Astrocyte of the spinal cord (primary cell): ENCODE measurements at places on chromosomes 7 and 10.

- DNase-seq = peak; percentile 79
Observed at GRCh38 chr10:3807211-3807927, 22.4 kb upstream of the KLF6 start.

GRCh38 chr7:82247814-82248433 is 195.7 kb downstream of the CACNA2D1 start:
- peak; percentile 21 for DNase-seq

DNA sequence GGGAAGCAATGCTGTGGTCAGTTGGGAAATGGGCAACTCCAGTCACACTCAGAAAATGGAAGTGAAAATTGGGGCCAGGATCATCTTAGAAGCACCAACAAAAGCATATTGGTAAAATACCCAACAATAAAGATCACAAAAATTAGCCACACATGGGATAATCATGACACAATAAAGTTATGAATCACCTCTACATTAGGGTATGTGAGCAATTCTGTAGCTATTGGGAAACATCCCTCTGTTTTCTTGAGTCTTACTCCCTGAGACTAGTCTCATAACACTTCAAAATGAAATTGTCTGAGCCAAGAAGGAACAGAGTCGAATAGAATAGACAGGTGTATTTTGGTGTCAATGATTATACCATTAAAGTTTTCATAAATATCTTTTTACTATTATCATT is 178.3 kb downstream of the DYNC1I1 start:
- DNase-seq = no peak

GRCh38 chr10:127148066-127148932 is 48.1 kb downstream of the INSYN2A start:
- peak; percentile 92 for DNase-seq

- DNase-seq = no peak
Observed at GRCh38 chr7:38309555-38309954, 36.1 kb upstream of the TARP start.

DNA sequence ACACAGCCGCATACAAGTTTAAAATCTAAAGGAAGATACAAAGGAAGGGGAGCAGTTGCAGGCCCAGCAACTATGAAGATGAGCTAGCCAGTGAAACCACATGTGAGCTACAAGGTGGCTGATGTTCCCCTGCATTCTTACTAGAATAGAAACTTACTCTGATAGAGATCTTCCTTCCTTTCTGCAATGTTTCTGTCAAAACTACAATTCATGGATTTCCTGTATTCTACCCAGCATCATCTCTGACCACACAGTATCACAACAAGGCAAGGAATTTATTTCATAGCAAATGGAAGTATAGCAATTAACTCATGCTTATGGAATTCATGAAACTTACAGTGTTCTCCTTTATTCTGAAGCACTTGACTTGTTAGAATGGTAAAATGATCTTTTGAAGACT is 68.7 kb upstream of the AASS start:
- DNase-seq = no peak

DNA sequence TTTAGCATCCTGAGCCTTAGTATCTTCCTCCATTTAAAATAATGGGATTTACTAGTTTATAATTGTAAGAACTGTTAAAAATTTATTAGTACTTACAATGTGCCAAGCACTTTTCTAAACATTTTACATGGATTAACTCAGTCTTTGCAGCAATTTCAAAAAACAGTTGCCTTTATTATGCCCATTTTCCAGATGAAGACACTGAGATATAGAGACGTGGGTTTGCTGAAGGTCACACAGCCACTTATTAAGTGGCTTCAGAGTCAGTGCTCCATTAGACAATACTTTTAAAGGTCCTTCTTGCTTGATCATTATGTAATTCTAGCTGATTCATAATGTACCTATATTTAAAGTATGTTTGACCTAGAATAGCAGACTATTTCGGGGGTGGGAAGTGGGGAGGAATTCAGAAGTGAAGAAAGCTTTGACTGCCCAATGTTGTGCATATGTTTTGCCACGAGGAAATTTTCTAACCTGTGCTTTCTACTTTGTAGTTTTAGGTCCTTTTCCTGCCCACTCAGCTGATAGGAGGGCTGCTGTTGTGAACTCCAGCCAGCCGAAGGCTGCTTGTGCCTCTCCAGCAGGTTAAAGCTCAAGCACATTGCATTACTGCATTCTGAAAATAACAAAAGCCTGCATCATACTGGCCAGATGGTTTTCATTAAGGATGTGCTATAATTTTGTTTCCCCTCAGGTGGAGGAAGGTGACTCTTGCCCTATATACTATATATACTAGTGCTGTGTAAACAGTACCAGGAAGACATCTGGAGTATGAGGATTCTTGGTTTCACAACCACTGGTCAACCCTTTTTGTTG is 4.3 kb downstream of the PLEKHA8 start:
- peak; percentile 53 for DNase-seq

DNA sequence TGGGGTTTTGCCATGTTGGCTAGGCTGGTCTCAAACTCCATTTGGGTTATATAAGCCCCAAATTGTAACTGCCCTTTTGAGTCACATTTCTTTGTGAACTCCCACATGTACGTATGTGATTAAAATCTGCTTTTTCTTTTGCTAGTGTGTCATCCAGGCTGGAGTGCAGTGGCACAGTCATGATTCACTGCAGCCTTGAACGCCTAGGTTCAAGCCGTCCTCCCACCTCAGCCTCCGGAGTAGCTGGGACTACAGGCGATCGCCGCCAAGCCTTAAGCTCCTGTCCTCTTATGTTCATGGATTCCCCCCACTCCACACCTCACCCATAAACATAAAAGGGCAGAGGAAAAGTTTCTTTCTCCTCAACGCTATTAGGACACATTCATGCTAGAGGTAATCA is 4.4 kb upstream of the SMC3 start:
- no peak for DNase-seq

GRCh38 chr7:102103027-102103372 is 183.7 kb upstream of the SH2B2 start:
- no peak for DNase-seq

DNA sequence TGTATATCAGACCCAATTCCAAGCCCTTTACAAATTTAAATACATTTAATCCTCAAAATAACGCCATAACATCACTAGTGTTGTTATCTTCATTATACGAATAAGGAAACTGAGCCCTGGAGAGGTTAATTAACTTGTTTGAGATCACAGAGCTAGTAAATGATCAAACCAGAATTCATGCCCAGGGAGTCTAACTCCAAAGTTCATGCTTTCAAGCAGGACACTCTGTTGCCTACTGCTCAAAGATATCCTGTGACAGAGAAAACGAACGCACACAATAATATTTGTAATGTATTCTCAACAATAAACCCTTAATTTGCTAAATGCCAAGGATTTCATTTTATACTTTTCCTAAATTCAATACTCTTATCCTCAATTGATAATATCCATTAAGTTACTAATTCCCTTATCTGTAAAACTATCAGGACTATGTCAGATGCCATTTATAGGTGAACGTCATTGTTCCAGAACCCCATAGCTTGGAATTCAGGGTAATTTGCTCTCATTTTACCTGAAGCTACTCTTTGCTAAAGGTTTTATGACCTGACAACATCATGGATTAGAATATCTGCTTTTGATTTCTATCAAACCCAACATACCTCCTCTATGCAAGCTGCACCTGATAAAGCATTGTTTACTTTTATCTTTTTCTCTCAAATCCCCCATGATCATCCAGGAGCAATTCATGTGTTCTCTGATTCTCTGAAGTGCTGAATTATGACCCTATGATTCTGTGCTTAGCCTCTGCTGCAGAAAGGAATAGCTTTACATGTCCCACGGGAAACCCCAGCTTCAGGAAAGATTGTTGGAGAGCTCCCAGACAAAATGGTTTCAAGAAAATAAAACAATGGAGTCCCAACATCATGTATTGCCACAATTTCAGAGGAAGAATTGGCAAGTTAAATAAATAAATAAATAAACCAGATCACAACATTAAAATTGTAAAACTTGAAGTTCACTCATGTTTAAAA is 150.2 kb upstream of the CDK1 start:
- DNase-seq = no peak

- no peak for DNase-seq
Observed at GRCh38 chr10:20682782-20683181, 214.3 kb downstream of the NEBL start.

DNA sequence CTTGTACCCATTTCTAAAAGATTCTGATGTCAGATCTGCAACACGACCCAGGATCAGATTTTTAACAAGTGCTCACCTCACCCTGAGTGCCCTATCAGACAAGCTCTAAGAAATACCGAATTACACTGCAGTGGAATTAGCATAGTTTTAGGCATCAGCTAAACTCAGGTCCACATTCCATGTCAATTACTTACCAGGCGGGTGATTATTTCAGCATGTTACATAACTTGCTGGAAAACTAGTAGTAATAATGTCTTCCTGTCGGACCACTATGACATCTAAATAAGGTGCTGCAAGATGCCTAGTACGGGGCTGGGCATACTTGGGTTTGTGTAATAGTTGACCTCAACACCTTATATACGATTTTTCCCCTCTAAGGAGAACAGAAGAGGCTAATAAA is 21.0 kb downstream of the TRIL start:
- no peak for DNase-seq

DNA sequence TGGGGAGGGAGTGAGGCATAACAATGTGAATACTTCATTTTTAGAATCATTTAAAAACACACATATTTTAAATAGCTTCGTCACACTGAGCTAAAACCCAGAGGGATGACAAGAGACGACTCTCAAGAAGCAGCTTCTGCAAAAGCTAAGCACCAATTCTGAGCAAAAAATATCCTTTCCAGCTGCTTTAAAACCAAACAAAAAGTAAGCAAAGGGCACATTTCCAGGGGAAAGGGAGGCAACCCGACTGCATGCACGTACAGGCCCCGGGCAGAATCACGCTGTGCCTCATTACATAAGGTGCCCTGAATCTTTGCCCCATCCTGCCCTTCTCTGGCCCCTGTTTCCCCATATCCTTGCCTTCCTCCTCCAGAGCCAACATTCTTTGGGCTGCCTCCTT is 78.4 kb downstream of the DGKI start:
- DNase-seq = no peak

DNA sequence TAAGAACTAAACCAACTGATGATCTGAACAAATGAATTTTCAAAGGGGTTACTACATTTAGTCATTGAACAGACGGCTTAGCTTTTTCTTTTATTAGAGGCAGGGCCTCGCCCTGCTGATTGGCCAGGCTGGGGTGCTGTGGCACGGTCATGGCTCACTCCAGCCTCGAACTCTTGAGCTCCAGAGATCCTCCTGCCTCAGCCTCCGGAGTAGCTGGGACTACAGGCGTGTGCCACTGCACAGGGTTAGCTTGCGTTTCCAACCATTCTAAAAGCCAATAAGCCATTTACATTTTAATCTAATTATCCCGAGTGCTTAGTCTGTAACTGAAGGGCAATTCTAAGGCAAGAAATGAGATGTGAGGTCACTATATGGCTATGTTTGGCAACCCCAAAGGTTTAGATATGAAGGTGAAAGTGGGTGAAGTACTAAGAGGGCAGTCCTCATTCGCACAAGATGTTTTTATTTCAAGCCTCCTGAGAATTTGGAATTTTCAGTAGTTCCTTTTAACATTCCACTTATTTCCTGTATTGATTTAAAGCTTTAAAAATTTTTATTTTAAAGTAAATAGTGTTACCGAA is 1.6 kb upstream of the CDK13 start:
- DNase-seq = no peak

- DNase-seq = peak; percentile 85
Observed at GRCh38 chr10:88553116-88553752, 29.9 kb downstream of the RNLS start.

- DNase-seq = no peak
Observed at GRCh38 chr10:127923646-127924045, 16.7 kb downstream of the PTPRE start.

DNA sequence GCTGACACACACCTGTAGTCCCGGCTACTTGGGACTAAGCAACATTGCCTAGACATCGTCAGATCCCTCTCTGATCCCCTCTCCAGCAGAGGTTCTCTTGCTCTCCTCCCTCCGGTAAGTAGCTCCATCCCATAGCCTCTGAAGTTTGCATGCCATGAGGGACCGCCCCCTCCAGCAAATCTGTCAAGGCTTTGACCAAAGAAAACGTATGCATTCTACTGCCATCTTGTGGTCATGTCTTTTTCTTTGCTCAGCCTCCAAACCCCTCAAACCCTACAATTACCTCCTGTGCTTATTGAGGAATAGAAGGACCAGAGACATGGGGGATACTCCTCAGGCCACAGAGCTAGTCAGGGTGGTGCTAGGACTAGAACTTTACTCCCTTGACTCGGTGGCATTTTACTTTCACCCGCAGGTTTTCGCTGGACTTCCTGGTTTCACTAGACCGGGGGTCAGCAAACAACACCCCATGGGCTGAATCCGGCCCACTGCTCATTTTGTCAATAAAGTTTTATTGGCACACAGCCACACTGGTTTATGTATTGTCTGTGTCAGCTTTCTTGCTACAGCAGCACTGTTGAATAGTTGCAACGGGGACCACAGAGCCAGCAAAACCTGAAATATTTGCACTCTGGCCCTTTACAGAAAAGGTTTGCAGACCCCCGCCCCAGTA is 202.6 kb upstream of the FOXK1 start:
- peak; percentile 31 for DNase-seq

DNA sequence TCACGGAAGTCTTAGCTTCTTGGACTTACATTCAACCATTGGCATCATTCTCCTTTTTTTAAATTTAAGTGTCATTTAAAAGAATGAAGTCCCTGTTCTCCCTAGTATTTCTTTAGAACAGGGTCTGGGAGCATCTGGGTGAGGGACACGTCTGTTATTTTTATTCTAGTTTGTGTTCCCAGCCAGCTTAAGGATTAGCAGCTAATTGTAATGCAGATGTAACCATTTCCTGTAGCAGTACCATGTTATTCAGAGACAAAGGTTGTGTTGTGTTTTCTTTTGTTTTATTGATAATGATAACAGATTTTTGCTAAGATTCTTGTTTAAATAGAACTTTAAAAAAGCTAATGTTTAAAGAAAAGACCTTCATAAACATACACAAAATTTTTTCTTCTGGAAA is 34.3 kb downstream of the BMS1 start:
- DNase-seq = no peak

DNA sequence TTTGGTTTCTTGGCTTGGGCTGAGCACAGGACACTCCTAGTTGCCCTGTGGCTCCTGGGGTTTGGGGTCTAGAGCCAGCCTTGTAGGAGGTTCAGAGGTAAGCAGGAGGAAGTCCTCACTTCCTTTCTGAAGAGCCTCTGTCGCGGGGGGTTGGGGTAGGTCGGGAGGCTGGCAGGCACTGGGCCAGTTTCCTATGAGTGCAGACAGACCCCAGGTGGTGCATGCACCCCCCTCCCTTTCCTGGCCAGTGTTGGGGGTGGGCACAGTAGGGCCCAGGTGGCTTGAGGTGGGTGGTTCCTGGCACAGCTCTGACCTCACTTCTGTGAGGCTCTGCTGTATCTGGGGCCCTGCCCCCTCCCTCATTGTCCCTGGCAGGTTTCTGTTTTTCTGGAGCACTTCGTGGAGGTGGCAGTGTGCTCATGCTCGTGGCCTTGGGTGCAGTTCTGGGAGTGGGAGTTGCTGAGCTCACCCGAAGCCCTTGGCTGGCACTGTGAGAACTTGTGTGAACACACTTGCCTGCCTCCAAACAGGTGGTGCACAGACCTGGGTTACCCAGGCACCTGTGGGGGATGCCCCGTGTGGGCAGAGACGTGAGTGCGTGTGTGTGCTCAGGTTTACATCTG is 1.8 kb downstream of the PALD1 start:
- DNase-seq = no peak
